CD8-positive, alpha-beta T cell (primary cell): ENCODE measurements at places on chromosomes 13 and 19. TPM values are rescaled to one million over a fixed set of nuclear protein-coding genes. Genes with fewer than 3 reads are reported as not detected.

The FCER2 gene
- total RNA-seq: 3.9 TPM

The RUBCNL gene
- total RNA-seq: 2.0 TPM

The HPN gene
- total RNA-seq: not detected

The SYCN gene
- not detected for total RNA-seq

The ATP7B gene
- 0.41 TPM for total RNA-seq

The ANGPTL8 gene
- not detected for total RNA-seq

The SBSN gene
- total RNA-seq: not detected

The ZNF230 gene
- 2.4 TPM for total RNA-seq

The LYPD3 gene
- total RNA-seq: 70.0 TPM

The FXYD7 gene
- total RNA-seq: 12.1 TPM

The NANOS3 gene
- total RNA-seq: not detected

The LRRC8E gene
- not detected for total RNA-seq

The KIR3DL1 gene
- 0.16 TPM for total RNA-seq

The LPAR6 gene
- 5.4 TPM for total RNA-seq

The KLF5 gene
- 3.7 TPM for total RNA-seq

The ENOX1 gene
- total RNA-seq: not detected

The PCDH20 gene
- total RNA-seq: not detected

The ZNF20 gene
- total RNA-seq: 1.00 TPM

The LHB gene
- total RNA-seq: not detected

The ICAM4 gene
- total RNA-seq: not detected
